ENCODE measurements at places on chromosomes 12 and 14.

DNA sequence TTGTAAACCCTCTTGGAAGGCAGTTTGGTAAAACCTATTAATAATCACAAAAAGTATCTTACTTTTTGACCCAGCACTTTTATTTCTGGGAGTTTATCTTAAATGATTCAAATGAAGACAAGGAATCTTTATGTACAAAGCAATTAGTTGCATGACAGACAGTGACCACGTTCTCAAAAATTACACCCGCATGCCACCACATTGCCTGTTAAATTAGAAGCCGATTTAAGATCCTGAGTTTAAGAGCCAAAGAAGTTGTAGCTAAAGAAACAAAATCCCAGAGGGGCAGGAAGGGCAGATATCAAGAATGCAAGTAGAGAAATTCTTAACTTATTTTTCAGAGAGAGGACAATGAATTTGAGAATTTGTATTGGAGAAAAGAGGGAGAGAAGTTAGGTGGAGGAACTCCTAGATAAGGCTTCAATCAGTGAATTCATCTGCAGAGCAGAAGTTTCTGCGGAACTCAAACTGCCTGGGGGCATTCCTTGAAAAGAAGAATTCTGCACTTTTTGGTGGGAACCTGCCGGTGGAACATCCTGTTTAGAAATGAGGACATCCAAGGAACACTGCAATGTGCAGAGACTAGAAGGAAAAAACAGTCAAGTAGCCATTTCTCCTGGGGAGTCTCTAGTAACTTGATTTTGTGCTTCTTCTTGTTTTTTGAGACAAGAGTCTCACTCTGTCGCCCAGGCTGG lies 1.1 kb upstream of the RIOX1 start:
- DNase-seq, result no peak

DNA sequence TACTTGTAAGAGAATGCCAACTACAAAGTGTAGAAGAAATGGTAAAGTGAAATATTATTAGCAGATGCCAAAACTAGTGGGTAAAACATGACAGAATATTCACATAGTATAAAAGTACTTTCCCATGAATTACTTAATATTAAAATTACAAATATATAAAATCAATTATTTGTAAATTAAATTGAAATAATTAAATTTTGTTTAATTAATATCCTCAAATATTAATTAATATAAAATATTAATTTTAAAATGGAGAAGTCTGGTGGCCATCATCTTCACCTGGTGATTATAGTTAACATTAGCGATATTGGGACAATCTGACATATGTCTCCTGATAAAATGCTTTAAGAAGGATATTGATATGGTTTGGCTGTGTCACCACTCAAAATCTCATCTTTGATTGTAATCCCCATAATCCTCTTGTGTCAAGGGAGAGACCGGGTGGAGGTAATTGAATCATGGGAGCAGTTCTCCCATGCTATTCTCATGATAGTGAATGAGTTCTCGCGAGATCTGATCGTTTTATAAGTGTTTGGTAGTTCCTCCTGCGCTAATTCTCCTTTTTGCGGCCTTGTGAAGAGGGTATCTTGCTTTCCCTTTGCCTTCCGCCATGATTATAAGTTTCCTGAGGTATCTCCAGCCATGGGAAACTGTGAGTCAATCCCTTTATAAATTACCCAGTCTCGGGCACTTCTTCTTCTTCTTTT lies 55.0 kb upstream of the SGPP1 start:
- DNase-seq, result no peak

DNA sequence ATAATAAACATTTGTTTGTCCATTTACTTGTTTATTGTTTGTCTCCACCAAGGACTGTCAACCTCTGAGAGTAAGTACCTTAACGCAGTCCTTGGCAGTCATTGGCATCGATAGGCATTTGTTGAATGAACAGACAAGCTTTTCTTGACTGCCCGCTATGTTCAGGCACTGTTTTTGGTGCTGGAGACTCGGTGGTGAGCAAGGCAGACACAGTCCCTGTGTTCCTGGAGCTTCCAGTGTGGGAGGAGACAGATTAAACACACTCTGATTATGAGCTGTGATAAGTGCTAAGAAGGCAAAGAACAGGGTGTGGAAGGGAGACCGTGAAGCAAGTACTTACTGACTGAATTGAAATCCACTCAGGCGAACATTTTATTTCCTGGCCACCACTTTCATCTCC lies 1.2 kb downstream of the ATP6V0A2 start:
- DNase-seq, result no peak

DNA sequence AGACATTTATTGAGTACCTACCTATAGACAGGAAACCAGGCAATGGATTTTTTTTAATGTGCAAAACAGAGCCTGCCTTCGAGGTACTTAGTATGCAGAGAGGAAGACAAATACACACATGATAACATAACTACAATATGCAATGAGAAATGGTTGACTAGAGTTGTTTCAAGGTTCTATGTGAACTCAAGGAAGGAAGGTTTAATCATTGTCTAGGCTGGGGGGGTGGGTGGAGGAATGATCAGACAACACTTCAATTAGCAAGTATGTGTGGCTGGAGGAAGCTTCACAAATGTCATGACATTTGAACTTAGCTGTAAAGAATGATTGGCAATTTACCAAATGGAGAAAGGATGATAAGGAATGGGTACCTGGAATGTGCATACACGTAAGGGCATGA lies 985.3 kb downstream of the FLRT2 start:
- no peak for DNase-seq

DNA sequence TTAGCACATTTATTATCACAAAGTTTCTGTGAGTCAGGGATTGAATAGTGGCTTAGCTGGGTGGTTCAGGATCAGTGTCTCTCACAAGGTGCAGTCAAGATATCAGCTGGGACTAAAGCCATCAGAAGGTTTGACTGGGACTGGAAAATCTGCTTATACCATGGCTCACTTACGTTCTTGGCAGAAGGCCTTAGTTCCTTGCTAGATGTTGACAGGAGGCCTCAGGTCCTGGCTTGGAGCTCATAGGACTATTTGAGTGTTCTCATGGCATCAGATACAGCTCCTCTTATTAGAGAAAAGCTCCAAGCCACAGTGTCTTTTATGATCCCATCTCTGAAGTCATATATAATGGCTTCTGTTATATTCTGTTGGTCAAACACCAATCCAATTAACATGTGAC lies 127.3 kb downstream of the SLC6A15 start:
- no peak for DNase-seq

DNA sequence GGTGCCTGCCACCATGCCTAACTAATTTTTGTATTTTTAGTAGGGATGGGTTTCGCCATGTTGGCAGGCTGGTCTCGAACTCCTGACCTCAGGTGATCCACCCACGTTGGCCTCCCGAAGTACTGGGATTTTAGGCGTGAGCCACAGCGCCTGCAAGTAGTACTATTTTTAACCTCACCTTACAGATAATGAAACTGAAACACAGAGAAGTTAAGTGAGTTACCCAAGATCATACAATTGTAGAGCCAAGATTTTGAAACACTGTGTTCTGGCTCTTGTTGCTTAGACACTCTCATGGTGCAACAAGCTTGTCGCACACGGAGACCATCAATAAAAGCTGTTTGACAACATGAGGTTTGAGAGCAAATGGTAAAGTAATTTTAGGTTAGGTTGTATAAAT lies 159.1 kb upstream of the LMNTD1 start:
- no peak for DNase-seq

DNA sequence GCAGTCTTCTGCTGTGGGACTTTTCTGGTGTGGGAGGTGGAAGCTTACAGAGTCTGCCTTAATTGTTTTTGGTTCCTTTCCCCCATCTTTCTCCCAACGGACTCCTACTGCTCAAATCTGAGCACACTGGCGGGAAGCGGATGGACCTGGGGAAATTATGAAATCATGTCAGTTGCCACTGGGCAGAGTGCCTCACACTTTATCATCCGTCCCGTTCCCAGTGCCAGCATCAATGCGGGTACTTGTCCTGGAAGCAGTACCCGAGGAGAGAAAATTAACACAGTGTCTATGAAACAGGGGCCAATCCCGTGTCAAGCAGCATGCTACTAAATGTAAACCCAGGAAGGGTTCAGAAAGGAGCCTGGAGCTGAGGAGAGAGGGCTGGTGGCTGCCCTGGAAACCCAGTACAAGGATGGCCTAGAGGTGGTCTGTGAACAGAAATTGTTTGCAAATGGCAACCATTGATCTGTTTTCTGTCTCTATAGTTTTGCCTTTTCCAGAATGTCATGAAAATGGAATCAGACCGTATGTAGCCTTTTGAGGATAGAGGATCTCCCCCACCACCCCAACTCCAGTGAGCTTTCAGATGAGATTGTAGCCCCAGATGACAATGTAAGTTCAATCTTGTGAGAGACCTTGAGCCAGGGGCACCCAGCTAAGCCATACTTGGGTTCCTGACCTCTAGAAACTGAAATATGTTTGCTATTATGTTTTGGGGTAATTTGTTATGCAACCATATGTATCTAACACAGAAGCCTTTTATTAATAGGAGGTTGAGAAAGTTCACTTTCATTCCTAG lies 908 bp upstream of the CDKL1 start:
- DNase-seq, result no peak

- no peak for DNase-seq
Measured at GRCh38 chr14:63401646-63402045, 82.9 kb upstream of the GPHB5 start.

All from activated CD8-positive, alpha-beta memory T cell treated with anti-CD3 and anti-CD28 coated beads, Interleukin-2, amount 10 ng/mL, durations not matched to agents 7 days and 5 days (primary cell).